ENCODE measurements at places on chromosomes 3 and 15. TPM values are rescaled to one million over a fixed set of nuclear protein-coding genes. Genes with fewer than 3 reads are reported as not detected.
A peak's percentile ranks its signal among the peaks of the same experiment; 100 is the strongest.

DNA sequence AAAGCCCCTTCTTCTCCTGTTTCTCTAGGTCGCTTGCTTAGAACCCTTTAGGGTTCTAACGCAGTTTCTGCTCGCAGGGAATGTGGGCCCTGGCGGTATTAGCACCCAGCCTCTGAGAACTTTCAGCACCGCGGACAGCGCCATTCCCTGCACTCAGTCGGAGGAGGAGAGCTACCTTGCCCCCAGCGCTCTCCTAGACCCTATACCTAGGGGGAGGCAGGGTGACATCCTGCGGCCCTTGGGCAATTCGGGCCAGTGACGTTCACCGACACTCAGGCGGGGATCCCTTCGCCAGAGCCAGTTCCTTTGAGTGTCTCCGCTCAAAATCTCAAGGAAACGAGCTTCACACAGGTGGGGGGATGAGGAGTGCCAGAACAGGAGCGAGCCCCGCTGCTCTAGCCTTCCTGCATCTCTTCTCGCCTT lies 1.3 kb downstream of the SLC7A14 start:
- peak; percentile 85 for DNase-seq

Gene CHRNA7
- total RNA-seq: 4.7 TPM

DNA sequence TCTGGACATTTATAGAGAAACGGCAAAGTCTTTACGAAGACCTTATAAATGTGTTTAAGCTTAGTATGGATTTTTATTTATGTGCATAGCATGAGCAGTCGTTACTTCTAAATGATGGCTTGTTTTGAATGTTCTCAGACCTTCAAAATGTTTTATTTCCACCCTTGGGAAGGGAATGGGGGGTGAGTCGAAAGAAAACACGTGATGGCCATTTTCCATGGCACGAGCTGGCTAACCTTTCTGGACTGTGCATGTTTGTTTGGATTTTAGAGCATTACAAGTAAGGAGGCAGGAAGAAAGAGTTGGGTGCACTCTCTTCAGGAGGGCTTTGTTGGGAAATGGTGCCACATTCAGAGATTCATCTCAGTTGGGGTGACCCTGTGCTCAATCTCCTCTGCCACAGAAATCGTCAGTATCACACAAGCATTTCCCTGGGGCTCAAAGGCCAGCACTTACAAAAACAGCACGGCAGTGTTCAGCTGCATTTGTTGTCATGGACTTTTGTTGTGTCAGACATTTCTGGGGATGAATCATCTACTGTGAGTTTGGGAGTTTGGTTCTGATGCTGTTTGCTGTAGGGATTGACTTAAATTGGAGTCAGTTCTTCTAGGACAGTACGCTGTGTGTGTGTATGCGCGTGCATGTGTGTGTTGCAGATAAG lies 52.3 kb upstream of the ADAMTS9 start:
- peak; percentile 4 for DNase-seq

- DNase-seq: no peak
These were observed 342.8 kb downstream of the TBC1D5 start for GRCh38 chr3:17399586-17399985.

Gene RNF7
- 230 TPM for total RNA-seq
